ENCODE measurements at places on chromosomes 13 and 19. TPM values are rescaled to one million over a fixed set of nuclear protein-coding genes. Genes with fewer than 3 reads are reported as not detected.

TUBB4A gene
- 106 TPM for total RNA-seq

TMEM221 gene
- 0.82 TPM for total RNA-seq

GPR12 gene
- 39.5 TPM for total RNA-seq

N4BP2L1 gene
- 8.2 TPM for total RNA-seq

WDR88 gene
- not detected for total RNA-seq

CASP14 gene
- not detected for total RNA-seq

CALR gene
- total RNA-seq: 298 TPM

SOX1 gene
- 4.5 TPM for total RNA-seq

KRI1 gene
- total RNA-seq: 2.0 TPM

TSHZ3 gene
- total RNA-seq: 22.8 TPM

ZNF284 gene
- total RNA-seq: 11.8 TPM

CCDC70 gene
- not detected for total RNA-seq
